AG09309 (cell line): ENCODE measurements at places on chromosomes 6 and 20.

GRCh38 chr6:16503241-16503775 lies 258.0 kb downstream of the ATXN1 start:
- DNase-seq = no peak

DNA sequence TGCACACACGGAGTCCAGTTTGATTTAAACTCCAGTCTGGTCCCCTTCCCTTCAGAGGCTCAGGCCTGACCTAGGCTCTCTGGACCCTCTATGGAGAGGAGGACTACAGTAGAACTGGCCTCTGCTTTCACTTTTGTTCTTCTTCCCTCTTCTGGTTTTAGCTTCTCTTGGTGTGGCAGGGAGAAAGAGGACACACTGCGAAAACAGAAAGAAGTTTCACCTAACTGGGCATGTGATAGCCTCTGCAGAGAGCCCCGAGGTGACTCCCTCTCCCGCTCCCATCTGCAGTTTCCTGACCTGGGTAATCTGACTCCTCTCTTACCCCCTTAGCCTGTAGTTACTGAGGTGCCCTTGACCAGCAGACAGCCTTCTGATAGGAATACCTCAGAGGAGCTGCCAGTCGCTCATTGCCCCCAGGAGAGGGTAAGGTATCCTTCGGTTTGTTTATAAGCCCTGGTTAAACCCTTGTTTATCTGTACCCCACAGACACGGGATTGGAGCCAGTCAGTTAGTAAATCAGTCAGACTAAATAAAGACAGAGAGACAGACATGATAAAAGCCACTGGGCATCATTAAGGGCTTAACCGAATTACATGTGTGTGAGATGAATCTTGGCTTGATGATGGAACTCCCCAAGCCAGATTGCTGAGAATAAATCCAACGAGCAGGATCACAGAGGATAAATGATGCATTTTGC lies 12.0 kb upstream of the DTNBP1 start:
- DNase-seq = no peak

DNA sequence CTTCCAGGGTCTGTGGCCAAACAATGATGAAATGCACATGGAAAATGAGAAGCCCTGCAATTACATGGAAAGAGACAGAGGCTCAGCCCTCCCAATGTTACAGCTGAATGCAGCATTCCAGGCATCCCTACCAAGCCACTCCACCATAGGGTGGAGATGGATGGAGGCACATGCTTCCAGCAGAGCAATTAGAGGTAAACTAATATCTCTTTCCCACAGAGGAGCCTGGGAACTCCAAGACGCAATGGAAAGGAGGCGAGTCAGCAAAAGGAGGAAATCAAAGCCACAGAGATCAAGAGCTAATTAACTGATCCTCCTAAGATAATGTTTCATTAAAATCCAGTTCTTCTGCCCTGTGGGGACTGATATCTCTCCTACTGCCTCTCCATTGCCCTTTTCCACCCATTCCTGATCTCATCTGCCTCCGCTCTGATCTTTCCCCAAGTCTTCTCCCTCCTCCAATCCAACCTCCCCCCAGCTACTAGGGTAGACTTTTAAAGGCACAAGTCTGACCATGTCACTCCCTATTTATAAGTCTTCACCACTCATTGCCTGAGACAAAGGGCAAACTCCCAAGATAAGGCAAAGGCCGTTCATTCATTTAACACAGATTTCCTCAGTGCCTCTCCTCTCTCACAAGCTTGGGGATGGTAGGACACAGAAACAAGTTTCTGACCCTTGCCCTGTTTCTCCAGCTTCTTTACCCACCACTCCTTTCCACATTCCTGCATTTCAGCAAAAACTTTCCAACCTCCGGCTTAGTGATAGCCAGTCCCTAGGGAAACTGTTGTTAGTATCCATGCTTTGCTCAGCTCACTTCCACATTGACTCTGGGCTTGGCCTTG lies 14.3 kb upstream of the KCNB1 start:
- no peak for DNase-seq

DNA sequence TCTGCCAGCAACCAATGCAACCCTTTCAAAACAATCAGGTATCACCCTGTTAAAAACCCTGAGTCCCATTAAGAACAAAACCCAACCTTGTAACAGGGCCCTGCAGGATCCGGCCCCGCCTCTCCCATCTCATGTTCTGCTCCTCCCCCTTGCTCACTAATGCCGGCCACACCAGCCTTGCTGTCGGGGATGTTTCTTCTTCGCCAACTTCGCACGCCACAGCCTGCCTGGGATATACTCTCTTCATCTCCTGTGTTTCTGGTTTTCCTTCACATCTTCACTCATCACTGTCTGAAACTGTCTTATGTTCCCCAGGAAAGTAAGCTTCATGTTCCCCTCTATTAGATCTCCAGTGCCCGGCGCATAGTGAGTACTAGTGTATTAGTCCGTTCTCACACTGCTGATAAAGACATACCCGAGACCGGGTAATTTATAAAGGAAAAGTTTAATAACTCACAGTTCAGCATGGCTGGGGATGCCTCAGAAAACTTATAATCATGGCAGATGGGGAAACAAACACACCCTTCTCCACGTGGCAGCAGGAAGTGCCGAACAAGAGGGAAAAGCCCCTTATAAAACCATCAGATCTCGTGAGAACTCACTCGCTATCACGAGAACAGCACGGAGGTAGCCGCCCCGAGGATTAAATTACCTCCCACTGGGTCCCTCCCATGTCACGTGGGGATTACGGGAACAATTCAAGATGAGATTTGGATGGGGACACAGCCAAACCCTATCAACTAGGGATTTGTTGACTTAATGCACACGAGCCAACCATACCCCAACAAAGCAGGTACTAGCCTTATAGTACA lies 5.1 kb downstream of the TP53RK start:
- no peak for DNase-seq

GRCh38 chr6:159074876-159075275 lies 30.1 kb upstream of the TAGAP start:
- no peak for DNase-seq

DNA sequence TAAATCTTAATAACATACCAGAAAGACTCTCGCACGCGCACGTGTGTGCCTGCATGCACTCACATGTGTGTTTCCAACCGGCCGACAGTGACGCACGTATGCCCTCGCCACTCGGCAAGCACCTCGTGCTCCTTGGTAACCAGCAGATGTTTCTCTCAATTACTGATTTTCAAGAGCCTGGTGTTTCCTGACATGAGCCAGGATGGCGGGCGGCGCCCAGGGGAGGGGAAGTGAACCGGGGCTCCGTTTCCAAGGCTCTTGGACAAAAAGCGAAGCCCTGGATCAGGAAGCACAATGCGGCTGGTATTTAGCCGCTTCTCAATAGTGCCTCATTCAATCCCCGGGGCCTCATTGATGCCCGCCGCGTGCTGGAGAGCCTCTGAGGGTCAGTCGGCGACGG lies 37.7 kb downstream of the PMEPA1 start:
- no peak for DNase-seq

DNA sequence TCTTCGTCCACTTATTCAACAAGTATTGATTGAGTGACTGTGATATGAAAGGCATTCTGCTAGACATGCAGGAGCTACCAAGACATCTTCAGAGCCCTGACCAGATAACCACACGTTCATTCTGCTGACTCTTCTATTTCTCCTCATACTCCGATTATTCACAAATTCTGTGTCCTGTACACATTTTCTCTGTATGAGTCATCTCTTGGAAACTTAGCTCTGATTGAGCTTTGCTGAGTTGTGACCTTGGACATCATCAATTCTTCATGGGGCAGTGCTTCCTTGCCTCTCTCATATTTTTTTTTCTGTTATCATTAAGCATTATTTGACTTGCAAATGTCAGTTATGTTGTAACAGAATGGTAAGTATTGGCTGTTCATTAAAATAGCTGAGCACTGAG lies 351.6 kb upstream of the CNR1 start:
- no peak for DNase-seq

GRCh38 chr6:54020334-54020733 lies 90.9 kb upstream of the MLIP start:
- no peak for DNase-seq

DNA sequence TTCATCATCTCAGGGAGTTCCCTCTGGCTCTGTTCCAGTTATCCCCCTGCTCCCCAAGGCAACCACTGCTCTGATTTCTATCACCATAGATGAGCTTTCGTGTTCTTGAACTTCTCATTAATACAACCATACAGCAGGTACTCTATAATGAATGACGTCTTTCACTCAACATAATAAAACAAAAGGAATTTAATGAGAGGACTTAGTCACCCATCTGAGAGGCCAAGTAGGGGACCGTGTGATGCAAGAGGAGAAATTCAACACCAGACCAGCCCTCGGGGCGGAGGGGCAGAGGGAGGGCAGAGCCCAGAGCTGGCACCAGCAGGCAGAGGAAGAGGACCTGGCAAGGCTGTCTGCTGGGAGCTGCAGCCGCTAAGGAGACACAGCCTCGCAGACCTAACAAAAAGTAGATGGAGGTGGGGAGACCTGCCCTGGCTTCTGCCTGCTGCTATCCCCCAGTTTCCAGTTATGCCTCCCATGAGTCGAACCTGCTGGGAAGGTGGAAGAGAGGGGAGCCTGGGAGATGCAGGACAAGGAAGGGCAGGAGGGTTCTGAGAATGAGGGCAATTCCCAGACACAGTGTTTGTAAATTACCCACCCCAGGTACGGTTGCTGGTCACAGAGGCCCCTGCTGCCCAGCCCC lies 13.8 kb downstream of the CCN5 start:
- DNase-seq = peak; percentile 85

GRCh38 chr6:42493914-42494539 lies 42.3 kb upstream of the TRERF1 start:
- no peak for DNase-seq

DNA sequence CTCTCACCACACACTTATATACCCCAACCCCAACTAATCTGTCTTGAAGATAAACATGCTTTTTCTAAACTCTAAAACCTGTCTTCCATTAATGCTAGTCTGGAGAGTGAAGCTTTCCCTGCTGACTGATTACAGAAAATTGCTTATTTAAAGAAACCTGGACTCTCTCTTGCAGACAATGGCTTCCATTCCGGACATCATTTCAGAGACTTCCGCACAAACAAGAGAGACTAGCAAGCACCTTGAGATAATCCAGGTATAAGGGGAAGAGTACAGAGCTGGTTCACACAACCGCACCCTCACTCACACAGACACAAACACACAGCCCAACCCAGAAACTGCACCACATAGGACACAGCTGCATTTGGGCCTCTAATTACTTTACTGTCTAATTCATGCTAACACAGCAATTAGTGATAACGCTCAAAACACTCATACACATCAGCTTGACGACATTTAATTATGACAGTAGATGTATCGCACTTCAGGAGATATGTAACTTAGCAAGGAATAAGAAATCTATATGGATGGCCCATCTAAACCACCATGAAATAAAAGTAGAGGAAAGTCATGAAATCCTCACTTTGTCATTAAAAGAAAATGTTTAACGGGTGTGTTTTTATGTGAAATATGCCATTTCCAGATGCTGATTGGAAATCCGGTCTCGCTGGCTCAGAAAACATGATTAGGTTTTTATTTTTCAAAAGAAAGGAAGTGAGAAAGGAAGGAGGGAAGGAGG lies 138.1 kb upstream of the JARID2 start:
- DNase-seq = no peak

GRCh38 chr6:33028220-33028849 lies 18.9 kb upstream of the HLA-DOA start:
- no peak for DNase-seq

DNA sequence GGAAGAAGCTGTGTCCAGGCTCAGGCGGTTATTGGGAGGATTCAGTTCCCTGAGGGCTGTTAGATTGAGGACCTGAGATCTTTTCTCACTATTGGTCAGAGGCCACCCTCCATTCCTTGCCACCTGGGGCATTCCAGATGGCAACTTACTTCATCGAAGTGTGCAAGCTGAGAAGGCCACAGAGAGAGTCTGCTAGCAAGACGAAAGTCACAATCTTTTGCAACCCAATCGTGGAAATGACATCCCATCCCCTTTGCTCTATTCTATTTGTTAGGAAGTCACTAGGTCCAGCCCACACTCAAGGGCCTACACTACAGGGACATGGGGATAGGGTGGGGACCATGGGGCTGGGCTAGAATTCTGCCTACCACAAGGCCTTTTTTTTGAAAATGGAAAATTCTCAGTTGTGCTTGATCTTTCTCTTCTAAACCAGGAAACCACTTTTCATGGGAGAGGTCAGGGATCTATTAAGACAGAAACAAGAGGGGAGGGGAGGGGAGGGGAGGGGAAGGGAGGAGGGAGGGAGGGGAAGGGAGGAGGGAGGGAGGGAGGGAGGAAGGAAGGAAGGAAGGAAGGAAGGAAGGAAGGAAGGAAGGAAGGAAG lies 217.2 kb downstream of the BCAS1 start:
- no peak for DNase-seq

- DNase-seq = no peak
Measured at GRCh38 chr6:63589952-63590411, 17.7 kb downstream of the LOC128125822 start.

DNA sequence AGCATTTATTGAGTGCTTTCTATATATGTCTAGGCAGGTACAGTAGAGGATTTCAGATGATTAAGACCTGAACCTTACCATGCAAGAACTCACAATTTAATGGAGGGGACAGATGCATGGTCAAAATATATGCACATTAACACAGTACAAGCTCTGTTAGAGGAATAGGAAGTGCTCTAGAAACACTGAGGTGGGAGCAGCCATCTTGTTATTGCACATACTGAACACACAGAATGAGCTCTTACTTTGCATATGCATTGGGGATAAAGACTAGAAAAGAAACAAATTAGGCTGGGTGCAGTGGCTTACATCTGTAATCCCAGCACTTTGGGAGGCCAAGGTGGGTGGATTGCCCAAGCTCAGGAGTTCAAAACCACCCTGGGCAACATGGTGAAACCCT lies 438.3 kb downstream of the UTRN start:
- DNase-seq = no peak

DNA sequence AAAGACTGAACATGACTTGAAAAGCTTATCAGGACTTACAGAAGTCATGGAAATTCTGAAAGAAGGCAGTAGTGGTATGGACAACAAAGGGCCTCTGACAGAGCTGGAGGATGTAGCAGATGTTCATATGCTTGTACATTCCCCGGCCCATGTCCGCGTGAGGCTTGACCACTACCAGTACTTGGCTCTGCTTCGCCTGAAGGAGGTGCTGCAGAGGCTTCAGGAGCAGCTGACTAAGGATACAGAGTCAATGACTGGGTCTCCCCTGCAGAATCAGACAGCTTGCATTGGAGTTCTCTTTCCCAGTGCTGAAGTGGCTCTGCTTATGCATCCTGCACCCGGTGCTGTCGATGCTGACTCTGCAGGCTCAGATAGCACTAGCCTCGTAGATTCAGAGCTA lies 29.2 kb downstream of the TAF11 start:
- no peak for DNase-seq

DNA sequence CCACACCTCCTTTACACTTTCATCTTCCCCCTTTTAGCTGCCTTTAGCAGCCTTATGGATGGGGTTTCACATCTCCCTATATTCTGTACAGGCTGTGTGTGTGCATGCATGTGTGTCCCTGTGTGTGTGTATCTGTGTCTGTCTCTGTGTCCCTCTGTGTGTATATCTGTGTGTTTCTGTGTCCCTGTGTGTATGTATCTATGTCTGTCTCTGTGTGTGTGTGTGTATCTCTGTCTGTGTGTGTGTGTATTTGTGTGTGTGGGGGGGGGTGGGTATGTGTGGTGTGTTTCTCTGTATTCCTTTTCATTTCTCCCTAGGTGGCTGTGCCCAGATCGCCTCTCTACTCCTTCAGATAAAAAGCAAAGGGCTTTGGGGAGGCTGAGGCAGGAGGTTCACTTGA lies 52.2 kb upstream of the CD83 start:
- DNase-seq = no peak
